ENCODE measurements at places on chromosomes 1 and 21.

- DNase-seq: no peak
These were observed 401 bp downstream of the ITLN1 start for GRCh38 chr1:160884579-160884978.

DNA sequence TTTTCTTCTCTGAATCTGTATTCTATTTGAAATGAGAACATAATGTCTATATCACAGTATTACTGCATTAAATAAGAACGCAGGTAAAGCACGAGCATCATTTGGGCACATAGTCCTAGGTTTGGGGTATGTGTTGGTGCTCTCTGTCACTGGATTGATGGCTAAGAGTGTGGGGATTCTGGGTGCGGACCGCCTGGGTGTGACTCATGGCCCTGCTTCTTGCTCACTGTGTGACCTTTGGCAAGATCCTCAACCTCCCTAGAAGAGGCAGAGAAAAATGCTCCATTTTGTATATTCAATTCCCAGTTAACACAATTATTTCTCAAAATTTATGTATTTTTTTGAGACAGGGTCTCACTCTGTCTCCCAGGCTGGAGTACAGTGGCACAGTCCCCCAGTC, 99.7 kb downstream of the LAMC2 start:
- no peak for DNase-seq

DNA sequence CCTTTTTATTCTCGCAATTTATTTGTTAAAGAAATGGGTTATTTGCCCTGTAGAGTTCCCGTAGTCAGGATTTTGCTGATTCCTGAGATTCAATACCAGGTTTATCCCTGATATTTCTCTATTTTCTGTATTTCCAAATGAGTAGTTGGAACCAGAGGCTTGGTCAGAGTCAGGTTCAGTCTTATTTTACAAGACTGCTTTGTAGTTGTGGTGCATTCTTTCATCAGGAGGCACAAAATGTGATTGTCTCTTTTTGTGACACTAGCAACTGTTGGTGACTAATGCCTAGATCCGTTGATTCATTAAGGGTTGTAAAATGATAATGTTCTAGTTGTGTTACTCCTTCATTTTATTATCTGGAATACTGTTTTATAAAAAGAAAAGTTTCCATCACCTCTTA, 95.5 kb upstream of the TPTE start:
- no peak for DNase-seq

DNA sequence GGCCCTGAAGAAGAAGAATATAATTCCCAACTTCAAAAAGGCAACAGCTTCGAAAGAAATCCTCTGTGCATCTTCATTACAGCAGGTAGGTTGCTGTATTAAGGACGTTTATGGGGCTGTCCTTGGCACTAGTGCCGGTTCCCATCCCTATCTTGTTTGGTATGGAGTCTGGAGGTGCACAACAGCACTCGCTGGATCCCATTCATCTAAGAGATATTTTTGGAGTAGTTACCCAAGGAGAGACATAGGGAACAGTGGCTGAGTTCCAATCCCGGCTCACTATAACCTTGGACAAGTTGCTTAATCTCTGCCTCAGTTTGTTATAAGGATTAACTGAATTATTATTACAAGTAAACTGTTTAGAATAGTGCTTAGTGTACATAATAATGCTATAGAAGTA, 106.4 kb downstream of the TRABD2B start:
- DNase-seq: no peak

DNA sequence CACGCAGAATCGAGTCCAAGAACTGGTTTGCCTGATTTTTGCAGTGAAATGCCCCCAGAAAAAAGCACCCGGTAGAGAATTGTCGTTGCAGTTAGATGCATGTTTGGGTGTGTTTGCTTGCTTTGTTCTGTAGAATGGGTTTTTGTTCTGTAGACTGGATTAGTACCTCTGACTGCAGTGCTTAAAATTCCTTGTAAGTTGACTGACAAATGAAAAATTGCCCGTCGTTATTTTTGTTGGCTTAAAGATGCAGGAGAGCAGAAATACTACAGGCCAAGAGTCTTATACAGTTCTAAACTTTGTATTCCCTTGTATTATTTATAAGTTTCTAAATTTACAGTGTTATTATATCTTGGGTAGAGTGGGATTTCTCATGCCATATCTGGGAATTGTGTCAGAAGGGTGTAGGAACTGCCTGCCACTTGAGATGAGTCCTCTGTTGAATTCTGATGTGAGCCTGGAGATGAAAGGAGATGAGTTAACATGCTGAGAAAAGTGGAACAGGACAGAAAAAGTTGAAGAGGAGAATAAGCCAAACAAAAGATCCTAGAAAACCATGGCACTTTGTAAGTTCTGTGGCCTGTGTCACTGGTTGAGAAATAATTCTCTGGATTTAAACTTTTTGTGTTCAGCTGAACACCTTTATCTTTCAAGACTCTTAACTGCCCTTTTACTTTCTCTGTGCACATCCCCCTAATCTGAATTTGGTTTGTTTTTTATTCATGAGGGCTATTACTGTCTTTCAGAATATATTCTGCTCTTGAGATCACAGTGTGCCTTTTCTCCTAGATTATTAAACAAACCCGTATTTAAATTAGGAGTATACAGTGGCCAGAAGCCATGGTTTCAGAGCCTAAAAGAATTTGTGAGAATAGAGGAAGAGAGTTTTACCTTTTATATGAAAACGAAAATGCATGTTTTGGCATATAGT, 1.4 kb downstream of the DESI2 start:
- DNase-seq: no peak
